Natural killer cell (primary cell): ENCODE measurements at places on chromosomes 3 and 15. TPM values are rescaled to one million over a fixed set of nuclear protein-coding genes. Genes with fewer than 3 reads are reported as not detected.

- peak; percentile 30 for DNase-seq
These were observed 452 bp upstream of the SV2B start for GRCh38 chr15:91099616-91099994.

DNA sequence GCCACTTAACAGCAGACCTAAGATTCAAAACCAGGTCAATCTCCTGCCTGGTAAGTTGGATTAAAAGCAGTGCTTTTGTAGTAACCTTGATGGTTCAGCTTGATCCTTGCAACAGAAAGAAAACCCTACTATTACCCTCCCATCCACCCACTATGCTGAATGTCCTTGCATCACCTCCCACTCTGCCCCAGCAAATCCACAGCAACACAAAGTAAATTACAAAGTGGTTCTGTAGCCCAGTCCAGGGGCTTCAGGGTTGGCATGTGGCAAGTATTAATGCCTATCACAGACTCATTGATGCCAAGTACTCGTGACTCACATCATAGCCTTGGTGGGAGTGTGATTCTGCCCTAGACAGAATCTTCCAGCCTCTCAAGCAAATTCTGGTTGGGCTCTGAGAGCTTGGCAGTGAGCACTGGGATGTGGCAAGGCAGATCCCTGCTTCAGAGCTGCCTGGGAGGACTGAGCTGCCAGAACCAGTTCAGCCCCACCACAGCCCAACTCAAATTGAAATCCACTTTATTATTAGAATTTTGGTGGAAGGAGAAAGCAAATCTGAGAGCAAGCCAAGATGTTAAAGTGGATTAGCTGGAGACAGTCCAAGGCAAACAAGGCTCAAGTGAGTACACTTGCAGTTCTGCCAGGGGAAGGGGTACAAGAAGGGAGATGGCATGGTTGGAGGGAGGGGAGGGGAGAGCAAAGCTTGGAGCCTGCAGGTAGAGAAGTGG is 225.8 kb upstream of the UMPS start:
- DNase-seq: no peak

GRCh38 chr15:30954674-30955073 is 36.8 kb downstream of the MTMR10 start:
- DNase-seq: no peak

DNA sequence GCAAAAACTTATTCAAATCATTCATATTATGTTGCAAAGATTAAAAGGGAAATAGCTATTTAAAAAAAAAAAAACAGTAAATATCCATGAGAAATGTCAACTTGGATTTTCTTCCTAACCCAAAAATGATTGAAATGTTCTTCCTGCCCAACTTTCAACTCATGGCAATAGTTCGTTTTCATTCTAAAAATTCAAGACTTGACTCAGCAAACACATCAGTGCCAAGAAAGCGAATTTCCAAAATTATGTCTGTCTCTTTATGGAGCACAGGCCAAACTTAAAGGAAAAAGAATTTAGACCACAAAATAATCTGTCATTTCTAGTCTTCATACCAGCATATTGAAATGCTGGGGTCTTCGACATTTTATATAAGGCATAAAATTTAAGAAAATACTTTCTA is 63.7 kb downstream of the MAGI1 start:
- no peak for DNase-seq

GRCh38 chr3:182138393-182138792 is 426.7 kb downstream of the SOX2 start:
- no peak for DNase-seq

- no peak for DNase-seq
These were observed 285.0 kb upstream of the TPM1 start for GRCh38 chr15:62757535-62757934.

DNA sequence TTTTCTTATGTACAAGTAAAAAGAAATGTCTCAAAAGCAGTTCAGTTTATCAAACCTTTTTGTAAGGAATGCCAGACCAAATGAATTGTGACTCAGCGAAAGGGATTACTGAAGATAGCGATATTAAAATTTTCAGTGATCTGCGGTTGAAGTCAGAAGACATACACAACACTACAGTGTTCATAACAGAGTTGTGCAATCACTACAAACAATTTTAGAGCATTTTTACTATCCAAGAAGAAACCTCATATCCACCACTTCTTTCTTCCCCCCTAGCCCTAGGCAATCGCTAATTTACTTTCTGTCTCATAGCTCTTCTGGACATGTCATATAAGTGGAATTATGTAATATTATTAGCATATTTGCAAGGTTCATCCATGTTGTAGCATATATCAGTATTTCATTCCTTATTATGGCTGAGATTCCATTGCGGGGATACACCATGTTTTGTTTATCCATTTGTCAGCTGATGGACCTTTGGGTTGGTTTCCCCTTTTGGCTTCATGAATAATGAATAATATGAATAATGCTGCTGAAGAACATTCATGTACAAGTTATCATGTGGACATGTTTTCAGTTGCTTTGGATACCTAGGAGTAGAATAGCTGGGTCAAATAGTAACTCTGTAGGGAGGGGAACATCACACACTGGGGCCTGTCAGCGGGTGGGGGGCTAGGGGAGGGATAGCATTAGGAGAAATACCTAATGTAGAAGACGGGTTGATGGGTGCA is 23.6 kb upstream of the ALPK3 start:
- no peak for DNase-seq

DNA sequence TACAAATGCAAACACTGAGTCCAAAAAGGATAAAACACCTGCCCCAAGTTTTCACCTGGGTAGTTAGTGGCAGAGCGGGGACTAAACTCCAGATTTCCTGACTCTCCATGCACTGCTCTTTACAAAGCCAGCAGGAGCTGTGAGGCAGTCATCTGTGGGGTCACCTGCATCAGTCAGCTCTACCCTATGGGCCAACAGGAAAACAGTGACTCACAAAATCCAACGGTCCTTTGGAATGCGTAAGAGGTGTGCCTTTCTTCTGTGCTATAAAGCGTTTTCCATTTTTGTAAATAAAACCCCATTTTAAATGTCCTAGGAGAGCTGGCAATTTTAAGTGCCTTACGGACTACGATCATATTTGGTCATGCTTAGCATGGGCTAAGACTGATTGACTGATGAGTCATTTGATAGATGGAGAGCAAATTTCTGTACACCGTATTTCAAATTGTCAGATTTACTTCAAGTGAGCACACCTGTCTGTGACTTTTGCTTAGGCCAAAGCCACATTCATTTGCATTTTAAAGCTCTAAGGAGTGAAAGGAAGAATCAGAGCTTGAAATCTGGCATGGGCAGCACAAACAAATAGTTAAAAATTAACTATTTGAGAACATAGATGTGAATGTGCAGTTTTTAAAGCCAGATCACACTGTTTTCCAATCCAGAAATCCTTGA is 4.4 kb upstream of the COL8A1 start:
- no peak for DNase-seq

GRCh38 chr3:47877290-47877689 is 74.4 kb downstream of the DHX30 start:
- DNase-seq: no peak

- DNase-seq: no peak
These were observed 113.4 kb downstream of the CCNL1 start for GRCh38 chr3:157046520-157046919.

DNA sequence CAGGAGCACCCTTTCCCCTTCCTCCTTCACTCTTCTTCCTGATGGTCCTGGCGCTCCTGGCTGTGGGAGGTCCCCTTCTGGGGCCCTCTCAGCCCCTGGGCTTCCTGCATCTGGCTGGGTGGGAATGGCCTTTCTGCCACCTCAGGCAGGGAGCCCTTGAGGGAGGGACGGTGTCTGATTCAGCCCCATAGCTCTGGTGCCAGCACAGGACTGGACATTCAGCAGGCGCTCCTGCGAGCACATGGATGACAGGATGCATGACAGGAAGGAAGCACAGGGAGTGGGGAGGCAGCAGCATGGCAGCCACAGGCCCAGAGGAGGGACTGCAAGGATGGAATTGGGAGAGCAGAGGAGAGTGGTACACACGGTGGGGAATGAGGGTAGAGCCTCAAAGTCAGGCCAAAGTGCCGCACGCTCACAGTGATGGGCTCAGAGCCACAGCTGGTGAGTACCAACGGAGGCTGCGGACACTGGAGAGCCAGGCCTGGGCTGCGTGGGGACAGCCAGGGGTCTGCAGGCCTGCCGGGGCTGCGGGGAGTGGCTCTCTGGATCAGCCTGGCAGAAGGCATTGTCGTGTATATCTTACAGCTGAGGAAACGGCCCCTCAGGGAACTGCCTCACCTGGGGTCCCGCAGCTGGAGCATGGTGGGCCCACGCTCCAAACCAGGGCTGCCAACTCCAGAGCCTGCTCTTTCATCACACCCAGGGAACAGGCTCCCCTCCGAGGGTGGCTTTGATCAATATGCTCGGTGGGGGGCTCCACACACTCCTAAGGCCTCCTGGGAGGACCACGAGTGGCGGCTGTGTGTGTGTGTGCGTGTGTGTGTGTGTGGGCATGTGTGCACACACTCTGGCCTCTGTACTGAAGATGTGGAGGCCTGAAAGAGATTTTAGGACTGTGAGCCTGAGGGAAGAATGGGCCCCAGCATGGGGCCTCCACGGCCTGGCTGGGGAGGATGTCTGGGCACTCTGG is 51.4 kb upstream of the CTSH start:
- DNase-seq: no peak

- no peak for DNase-seq
These were observed 20.0 kb downstream of the RIOX2 start for GRCh38 chr3:97952280-97952679.

DNA sequence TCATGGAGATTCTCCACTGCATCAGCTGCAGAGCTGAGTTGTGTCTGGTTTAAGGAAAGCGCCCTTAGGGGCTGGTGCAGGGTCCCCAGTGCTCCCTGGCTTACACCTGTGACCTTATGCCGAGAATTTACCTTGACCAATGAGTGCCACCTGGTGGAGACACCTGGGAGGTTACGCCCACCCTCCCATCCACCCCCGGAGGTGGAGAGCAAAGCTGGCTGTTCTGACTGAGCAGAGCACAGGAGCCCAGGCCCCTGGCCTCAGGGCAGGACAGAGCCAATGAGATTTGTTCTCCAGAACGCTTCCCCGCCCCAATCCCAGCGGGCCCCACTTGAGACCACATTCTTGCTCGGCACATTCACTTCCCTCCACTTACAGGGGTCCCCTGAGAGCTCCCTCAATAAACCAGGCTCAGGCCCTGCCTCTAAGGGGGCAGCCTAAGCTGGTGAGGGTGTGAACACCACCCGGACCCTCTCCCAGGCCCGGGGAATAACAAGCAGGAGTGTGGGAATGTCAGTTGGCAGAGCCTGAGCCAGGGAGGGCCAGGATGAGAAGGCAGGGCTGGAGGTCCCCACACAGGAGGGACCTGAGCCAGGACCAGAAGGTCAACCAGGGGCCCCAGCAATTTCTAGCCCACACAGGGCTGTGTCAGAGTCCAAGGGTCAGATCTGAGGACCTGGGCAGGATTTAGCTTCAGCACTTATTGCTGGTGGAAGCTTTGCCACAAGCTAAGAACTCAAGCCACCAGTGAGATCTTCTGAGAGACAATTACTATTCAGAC is 117.1 kb downstream of the TPRA1 start:
- no peak for DNase-seq

DNA sequence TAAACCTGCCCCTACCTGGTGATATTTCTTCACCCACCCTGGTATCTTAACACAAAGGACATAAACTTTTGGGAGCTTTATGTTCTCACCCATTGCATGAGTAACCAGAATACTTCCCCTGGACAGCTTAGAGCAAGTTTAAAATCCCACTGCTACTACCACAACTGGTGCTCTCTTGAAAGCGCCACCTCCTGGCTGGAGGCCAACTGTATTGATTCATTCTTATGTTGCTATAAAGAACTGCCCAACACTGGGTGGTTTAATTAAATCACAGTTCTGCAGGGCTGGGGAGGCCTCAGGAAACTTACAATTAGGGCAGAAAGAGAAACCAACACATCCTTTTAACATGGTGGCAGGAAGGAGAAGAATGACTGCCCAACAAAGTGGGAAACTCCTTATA is 592.4 kb downstream of the EPHA3 start:
- DNase-seq: no peak

DNA sequence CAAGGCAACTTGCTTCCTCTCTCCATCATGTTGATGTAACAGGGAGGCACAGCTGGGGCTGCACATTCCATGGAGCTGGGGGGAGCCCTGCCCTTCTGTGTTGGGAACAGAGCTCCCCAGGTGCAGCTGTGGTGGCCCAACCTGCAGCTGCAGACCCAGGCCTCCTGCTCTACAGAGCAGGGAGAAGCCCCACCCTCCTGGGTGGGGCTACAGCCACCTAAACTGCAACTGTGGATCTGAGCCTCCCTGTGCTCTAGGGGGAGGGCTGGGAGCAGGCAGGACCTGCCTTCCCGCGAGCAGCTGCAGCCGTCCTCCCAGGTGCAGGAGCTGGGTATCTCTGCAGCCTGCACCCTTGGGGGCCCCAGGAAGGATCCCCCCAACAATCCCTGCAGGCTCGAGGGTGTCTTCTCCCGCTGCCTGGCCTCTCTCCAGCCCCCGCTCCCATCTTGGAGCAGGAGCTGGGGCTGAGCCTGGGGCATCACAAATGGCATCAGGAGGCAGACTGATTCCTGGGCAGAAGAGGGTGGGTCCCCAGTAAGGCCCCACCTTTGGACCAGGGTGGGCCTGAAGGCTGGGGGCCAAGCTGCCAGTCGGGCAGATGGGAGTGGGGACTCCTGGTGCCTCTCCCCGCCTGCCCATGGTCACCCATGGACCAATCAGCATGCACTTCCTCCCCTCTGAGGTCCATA is 7.4 kb downstream of the LRRC58 start:
- no peak for DNase-seq

DNA sequence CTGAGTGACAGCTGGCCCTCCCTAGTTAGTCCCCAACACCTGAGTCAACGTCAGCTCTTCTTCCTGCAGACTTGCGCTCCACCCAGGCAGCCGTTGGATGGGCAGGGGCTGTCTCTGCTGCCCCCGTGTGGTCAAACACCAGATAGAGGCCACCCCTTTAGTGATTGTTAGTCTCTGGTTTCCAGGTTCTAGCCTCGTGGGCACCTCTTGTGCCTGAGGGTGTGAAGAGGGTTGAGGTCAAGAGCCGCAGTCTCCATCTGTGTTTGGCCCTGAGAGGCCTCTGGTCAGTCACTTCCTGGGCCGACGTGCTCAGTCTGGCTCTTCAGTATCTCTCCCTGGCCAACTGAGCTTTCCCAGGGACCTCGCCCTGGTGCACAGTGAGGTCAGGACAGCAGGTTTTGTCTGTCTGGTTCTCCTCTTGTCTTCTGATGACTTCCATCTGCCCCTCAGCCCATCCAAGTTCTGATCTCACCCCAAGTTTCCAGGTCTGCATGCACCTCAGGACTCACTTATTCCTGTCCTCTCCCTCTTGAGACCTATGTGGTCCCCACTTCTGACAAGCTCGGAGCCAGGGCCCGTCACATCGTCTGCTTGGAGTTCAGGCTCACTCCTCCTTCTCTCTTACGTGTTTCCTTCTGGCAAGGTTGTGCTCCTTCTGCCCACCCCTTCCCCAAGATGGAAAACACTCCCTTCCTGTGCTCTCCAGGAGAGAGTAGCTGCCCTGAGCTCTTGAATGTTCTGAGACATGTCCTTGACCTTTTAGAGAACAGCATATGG is 20.9 kb downstream of the CD276 start:
- peak; percentile 35 for DNase-seq

- no peak for DNase-seq
These were observed 22.1 kb upstream of the HEG1 start for GRCh38 chr3:125077864-125078263.

MYO5C gene
- total RNA-seq: 0.45 TPM

CYP8B1 gene
- not detected for total RNA-seq

CORO2B gene
- total RNA-seq: 0.13 TPM

STRIT1 gene
- not detected for total RNA-seq

ZNF106 gene
- 52.2 TPM for total RNA-seq

TIMP4 gene
- total RNA-seq: not detected
